Kidney glomerular epithelial cell (primary cell): ENCODE measurements at places on chromosomes 2 and 18.
A peak's percentile ranks its signal among the peaks of the same experiment; 100 is the strongest.

DNA sequence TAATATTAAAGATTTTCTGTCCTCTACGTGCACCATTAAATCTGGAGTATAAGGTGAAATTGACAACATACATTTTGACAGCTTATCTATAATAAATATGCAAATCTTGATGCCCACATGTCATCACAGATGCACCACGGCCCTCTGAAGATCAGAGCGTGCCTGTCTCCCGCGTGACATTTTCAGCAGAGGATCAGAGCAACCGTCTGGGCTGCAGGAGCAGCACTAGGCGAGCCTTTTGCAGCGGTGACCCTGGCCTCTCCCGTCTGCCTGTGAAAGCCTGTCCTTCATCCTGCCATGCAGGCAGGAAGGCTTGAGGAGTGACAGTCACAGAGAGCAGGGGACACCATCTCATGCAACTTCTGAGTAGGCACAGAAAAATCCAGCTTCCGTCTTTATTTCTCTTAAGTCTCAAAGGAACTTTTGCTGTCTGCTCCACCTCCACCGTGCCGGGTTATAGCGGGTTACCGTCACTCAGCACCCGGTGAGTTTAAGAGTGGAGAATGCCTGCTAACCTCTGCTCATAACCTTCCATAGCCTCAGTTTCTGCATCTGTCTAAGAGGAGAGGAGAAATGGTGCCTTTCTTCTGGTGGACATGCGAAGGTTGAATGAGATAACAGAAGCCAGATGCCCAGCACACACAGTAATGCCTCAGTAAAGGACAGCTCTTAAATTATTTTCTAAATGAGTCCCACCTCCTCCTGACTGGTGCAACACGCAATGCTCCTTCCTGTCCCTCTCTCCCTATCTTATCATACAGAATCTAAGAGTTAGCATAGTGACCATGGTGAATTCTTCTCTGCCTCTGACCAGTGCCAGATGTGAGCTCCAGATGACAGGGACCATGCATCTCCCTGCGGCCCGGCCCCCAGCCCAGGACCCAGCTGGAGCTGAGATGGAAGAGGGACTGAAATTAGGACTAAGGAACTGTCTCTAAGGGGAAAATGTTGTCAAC lies 43.8 kb downstream of the CELF4 start:
- DNase-seq, result no peak

DNA sequence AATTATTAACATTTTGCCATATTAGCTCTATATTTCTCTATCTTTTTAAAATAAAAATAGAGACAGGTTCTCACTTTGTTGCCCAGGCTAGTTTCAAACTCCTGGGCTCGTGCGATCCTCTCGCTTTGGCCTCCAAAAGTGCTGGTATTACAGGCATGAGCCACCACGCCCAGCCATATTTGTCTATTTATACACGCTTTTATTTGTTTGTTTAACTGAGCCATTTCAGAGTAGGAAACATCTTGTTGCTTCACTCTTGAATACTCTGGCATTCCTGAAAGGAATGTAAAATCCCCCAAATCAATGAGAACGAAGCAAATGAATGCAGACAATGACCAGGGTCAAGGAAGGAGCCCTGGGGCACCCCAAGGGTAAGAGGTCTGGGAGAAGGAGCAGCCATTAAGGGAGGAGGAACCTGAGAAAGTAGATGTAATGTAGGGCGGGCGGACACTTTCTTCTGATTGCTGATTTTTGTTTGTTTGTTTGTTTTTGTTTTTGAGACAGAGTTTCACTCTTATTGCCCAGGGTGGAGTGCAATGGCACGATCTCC lies 31.7 kb upstream of the RAB1A start:
- DNase-seq, result no peak

DNA sequence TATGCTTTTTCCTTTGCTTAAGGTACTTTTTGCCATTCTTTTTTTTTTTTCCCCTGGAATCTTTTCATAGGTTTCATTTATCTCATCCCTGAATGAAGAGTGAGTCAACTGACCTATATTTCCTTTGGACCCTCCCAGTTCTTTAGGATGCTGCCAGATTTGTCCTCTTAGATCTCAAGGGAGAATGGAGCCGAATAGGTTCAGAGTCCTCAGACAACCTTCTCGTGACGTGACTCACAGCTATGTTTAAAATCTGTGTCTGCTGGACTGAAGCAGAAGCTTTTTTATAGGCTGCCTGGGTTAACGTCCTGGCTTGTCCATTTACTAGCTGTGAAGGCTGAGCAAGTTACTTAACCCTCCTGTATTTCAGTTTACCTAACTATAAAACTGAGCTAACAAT lies 358.6 kb downstream of the DLGAP1 start:
- no peak for DNase-seq

GRCh38 chr2:72745679-72746368 lies 80.0 kb downstream of the EXOC6B start:
- peak; percentile 41 for DNase-seq

DNA sequence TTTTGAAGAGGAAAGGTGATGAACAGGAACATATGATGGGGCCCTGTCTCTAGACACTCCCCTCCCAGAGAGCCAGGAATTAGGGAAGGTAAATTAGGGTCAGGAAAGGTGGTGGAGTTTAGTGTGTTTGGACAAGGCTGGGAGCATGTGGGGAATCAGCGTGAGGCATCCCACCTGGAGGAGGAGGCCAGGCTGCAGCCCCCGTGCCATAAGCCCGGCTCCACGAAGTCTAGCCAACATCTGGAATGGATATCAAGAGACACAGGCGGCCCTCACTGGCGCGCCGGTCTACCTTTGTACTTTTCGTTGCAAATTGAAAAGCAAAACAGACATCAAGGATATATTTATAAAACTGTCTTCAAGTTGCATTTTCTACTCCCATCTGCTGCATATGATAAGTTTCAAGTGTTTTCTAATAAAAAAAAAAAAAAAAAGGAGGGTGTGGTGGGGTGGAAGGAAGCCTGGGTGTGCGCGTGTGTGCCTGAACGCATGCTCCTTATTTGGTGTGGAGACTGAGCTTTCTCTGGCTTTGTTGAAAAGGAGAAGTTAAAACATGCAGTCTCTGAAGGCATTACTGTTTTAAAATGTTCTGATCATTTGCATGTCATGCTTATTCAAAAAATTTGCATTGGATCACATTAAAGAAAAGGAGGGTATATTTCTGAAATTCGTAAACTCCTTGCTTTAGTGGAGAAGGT lies 546.7 kb upstream of the ID2 start:
- DNase-seq, result no peak

GRCh38 chr2:155404433-155405002 lies 706.0 kb downstream of the KCNJ3 start:
- DNase-seq, result no peak

- DNase-seq, result no peak
Measured at GRCh38 chr2:174108579-174108978, 139.8 kb downstream of the OLA1 start.

- no peak for DNase-seq
Measured at GRCh38 chr18:75121266-75121665, 87.7 kb downstream of the PTGR3 start.

DNA sequence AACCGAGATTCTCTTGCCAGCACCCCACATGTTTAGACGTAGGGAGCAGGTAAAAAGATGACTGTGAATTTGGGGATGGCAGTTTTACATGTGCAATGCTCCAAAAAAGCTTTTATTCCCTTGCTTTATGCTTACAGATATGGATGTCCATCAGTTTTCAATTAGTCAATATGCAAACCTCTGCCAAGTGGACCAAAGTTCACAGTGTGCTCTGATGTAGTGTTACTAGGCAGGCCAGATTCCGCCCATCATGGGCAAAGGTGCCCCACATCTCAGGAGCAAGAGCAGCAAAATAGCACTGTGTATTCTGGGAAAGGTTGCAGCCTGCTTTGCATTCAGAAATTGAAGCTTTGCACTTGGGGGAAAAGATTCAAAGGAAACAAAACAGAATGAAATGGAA lies 329.7 kb upstream of the ZEB2 start:
- DNase-seq, result no peak

DNA sequence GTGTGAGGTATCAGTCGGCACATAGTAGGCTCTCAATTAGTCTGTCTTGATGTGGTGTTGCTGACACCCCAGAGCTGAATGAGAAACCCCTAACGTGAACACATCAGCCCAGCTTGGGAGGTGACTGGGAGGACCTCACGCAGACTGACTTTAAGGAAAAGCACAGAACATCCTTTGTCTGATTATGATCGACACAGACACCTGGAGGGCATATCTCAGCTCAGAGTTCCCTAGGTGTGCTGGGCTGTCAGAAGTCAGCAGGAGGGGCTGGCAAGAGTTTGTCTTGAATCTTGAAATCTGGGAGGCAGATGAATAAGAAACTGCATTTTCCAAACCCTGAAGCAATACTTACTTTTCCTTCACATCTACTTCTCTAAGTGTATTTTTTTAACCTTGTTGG lies 16.8 kb upstream of the MYCN start:
- no peak for DNase-seq

DNA sequence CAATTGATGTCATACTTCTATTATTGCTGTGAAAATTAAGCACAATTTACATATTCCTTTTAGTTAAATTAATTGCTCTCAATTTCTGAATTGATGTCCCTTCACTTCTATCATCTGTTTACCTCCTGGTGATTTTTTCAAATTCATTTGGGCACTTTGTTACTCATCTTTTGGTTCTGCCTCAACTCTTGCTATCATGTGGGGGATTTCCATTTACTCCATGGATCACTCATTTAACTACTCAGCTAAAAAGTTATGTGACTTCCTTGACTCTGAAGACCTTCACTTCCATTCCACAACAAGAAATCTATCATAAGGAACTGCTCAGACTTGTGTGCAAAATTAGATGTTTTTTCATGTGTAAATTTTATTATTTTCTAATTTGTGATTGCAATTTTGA lies 126.2 kb downstream of the EHBP1 start:
- no peak for DNase-seq

- DNase-seq, result no peak
Measured at GRCh38 chr2:23836505-23836904, 90.4 kb downstream of the ATAD2B start.

DNA sequence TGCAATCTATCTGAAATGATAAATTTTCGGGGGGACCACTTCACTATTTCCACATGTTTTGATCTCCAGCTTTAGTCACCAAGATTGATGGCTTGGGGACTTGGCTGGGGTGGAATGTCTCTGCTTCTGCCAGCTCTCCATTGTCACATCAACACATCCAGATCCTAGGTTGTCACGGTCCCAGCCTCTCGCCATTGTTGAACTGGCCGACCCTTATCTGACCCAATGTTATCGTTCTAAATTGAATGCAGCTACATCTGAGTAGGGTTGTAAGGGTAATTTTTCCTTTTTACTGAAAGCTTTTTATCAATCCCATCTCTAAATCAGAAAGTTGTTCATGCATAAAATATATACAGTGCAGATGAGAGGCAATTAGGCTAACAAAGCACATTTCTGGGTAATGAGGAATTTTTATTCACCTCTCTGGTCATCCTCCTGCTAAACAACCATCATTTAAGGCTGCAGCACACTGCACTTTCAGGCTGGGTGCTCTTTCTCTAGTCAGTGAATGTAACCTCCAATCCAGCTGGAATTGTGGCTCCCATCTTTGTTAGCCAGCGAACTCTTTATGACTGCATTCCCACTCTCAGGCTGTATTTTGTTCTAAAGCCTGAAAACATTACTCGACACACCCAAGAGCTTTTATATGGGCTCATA lies 128.2 kb downstream of the COL4A4 start:
- DNase-seq, result no peak

DNA sequence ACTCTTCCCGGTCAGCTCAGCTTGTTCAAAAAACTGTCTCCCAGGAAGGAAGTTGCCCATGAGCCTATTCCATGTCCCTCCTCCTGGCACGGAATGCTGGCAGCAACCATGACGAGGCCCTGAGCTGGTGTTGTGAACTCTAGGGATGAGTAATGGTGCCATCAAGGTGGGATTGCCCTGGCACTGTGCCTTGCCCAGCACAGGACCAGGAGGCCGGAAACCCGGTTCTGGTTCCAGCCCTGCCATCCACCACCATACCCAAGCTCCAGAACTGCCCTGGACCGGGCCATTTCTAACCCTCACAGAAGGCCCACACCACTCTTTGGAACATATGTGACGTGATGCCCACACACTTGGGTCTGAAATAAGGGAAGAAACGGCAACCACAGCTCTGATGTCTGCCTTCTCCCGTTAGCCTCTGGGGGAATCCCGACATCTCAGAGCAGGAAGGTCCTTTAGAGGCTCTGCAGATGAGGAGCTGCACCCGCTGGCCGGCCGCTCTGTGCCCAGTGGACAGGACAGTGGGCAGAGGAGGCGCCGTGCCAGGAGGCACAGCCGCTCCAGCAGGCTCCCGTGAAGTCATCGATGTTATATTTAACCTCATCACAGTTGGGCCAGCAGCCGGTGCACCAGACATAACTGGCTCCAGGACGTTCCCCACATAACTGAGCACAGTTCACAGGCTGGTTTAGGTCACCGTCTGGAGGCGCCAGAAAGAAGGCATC lies 462.1 kb upstream of the ID2 start:
- DNase-seq, result no peak
